ENCODE measurements at places on chromosomes 2 and 18.

DNA sequence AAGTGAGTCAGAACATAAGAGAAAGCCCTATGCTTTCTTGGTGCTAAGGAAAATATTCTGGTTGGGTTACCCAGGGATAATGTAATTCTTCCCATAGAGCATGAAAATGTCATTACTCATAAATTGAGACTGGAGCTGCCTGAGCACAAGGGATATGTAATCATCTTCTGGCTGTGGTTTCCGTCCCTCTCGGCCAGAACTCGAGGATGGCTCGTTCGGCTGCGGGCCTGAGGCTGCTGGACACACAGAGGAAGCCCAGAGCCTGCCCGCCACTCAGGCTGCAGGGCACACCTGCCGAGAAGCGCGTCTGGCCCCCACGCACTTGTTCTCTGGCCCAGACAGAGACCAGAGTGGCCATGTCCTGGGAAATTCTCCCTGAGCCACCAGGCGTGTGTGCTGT is 104.9 kb downstream of the ASAP2 start:
- DNase-seq: no peak

GRCh38 chr2:48183991-48184390 is 277.7 kb upstream of the FBXO11 start:
- DNase-seq: no peak

DNA sequence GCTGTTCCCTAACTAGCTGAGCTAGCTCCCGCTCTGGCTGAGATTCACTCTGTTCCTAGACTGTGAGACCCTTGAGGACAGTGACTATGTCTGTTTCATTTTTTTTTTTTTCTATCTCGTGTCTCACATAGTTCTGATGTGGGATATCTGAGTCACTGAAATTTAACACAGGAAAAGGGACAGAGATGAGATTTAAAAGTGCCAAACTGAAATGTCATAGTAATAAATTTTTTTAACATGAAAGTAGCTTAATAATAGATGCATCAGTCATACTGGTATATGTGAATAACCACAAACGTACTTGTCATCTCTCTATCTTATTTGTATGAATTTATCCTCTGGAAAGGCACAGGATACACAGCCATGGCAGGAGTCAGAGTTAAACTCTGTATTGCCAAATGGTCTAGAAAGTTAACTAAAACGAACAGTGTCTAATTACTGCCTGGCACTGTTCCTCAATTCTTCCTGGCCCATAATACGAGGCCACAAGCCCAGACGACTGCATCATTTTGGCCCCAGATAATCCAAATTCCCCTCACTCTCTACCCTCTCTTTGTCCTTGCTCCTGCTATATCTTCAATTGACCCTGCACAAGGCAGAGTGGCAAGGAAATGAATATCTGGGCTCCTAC is 87.5 kb downstream of the SATB2 start:
- no peak for DNase-seq

DNA sequence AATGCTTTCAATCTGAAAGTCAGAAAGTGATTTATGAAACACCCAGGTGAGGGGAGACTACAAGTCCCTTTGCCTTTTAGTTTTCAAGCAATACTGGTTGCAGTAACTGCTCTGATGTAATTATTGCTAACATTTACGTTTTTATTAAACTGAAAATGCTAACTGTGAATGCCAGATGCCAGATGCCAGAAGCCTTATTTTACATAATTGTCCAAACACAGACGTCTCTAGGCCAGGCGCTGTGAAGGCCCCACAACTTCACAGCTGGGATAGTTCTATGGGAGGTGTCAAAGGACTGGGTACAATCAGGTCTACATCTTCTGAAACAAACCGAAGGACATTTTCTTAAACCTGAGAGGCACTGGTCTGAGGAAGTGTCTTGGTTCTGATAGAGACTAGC is 27.5 kb upstream of the MSGN1 start:
- no peak for DNase-seq

DNA sequence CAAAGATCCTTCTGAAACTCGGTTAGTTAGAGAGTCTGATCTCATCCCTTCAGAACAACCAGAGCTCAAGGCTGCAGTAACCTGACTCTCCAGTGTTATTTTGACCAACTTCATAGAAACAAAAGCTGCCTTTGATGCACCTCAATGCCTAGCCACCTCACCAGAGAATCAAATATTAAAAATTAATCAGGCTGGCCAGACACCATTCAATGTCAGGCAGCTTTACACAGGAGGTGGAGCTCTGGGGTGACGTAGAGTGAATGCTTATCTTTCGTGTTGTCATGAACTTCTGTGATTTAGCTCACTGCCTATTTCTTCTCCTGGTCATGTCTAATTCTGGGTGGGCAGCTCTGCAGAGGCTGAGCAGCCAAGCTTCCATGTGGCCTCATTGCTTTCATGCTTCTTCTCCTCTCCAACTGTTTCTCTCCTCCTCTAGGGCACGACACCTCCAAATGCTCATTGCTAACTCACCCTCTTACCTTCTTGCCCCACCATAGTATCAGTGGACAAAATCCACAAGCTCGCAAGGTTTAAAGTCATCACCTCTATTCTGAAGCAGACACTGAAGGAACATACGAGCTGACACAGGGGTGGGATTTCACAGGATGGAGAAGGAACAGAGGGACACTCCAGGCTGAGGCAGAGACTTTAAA is 39.4 kb downstream of the AAK1 start:
- DNase-seq: no peak

DNA sequence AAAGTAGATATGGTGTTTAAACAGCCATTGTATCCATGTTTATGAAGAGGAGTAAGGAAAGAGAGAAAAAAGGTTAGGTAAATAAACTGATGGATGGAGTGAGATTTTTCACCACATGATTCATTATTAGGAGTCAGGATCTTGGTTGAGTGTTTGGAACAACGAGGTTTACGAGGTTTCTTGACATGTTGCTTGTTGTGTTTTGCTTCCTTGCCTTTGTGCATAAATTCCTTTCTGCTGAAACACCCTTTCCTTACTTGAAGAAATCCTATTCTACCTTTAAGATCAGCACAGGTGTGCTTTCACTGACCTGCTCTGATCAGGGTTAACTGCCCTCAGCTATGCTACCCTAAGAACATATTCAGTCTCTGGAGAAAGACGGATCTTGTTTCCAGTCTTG is 66.6 kb downstream of the EFEMP1 start:
- DNase-seq: no peak

DNA sequence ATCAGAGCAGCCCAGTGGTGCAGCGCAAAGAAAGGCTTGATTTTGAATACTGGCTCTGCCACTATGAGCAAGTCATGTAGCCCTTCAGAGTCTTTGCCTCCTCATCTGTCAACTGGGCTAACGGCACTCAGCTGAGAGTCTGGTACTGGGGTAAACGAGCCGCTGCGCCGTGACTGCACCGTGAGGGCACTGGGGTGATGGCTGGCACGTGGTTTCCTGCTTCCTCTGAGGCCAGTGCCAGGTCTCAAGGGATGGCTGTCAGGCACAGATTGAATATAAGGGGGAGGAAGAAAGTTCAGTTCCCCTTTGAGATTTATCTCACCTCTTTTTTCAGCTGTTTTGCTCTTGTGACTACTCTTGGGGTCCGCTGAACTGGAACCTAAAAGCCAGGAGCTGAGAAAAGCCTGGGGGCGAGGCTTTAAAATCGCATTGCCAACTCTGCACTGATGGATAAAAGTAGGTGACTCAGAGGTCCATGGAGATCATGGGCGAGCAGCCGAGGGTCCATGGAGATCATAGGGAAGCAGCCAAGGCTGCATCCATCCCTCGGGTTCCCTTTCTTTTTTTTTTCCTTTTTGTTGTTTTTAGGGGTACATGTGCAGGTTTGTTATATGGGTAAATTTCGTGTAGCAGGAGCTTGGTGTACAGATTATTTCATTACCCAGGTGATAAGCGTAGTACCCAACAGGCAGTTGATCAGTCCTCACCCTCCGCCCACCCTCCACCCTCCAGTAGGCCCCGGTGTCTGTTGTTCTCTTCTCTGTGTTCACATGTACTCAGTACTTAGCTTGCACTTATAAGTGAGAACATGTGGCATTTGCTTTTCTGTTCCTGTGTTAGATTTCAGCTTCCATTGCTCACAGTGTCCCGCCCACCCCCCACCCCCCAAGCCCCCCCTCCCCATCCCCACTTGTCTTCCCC is 114.3 kb downstream of the SPP2 start:
- DNase-seq: peak; percentile 59

DNA sequence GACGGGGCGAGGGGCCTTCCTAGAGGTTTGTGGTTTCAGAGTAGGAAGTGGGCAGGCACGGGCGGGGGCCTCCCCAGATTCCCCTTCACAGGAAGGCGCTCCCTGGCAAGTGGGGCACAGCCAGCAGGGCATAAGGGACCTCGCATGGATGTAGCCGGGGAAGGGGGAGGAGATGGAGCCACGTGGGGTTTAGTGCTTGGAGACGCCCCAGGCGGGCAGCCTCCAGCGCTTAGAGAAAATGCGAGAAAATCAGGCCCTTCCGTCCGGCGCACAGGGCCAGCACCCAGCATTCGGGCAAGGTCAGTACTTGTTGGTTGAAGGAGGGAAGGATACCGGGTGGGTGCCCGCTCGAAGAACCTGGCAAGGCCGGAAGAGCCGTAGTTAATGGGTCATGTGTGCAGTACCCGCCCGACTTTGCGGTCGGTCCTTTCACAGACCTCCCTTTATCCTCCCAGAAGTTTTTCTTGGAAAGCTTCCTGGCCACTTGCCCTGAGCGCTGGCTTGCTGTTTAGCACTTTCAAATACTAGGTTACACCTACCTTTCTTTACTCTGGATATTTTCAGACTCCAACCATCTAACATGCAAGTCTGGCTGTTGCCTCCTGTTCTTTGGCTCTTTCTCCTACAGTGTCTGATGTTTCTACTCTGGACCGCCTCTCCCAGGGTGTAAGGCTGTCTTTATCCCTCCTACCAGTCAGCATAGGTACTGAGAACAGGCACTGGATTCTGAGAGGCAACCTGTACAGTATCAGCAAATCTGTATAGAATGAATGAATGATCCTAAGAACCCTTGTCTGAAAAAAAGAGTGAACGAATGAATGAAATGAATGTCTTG is 78.1 kb downstream of the CIB4 start:
- DNase-seq: no peak

GRCh38 chr2:214591366-214591765 is 180.5 kb downstream of the VWC2L start:
- DNase-seq: no peak

DNA sequence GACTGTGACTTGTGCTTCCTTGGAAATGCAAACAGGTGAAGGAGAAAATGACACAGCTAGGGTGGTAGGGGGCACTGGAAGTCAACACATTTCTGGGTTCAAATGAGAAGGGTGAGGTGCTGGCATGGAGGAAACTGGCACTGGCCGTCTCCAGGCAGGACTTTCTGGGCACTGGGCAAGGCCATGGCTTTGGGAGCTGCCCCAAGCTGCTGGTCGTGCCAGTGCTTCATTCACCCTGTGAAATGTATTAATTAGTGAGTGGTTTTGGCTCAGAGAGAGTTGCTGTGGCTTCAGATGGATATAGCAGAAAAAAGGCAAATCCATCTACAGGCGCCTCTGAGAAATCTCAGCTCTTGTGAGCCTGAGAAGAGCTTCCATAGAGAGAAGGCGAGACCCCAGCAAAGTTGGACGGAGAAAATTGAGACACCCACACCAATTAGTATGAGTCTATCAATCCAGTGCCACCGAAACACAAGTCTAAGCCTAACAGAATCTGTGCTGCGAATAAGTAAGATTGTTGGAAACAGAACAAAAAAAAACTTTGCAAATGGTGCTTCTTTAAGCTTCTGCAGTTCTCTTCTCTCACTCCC is 202.1 kb upstream of the TNP1 start:
- DNase-seq: no peak

- DNase-seq: no peak
Observed at GRCh38 chr2:73707058-73707457, 30.1 kb downstream of the TPRKB start.

GRCh38 chr18:6018671-6019070 is 123.3 kb upstream of the TMEM200C start:
- no peak for DNase-seq

DNA sequence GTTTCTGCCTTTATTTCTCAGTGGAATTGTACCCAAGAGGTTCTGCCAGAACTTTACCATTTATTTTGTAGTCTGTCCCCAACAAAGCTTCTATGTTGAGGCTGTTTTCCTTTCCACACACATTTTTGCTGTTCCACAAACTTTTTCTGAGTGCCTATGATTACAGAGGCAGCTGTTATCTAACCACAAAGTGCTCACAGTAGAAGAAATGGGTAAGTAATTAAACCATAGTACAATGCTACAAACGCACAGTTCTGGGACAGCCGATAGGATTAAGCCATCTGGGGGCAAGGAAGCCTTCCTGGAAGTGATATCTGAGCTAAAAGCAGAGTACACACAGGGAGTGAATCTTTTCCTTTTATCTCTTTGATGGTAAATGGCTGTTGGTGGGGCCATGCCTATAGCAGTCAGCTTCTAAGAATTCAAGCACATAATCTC is 3.9 kb upstream of the MGAT4A start:
- DNase-seq: peak; percentile 44

- no peak for DNase-seq
Observed at GRCh38 chr18:2967357-2967756, 45.6 kb downstream of the LPIN2 start.

- no peak for DNase-seq
Observed at GRCh38 chr2:127913808-127914457, 28.2 kb upstream of the AMMECR1L start.

DNA sequence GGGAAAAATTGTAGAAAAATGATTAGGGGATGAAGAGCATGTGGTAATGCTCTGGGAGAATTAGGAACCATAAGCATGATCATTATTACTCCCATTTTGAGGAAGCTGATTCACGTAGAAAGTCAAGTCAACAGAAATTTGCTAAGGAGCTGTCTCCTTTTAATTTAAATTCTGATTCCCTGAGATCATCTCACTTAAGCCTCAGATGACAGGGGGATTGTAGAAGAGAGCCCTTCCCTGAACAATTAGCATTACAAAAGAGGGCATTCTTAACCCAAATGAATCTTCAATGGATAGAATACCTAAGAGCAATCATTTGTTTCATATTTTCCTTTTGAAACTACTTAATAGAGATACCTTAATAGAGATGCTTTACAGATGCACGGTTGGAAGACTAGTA is 267.9 kb downstream of the NYAP2 start:
- no peak for DNase-seq
